ENCODE measurements at places on chromosomes 1 and 21.

- no peak for DNase-seq
Measured at GRCh38 chr1:168224991-168225390, 813 bp upstream of the SFT2D2 start.

DNA sequence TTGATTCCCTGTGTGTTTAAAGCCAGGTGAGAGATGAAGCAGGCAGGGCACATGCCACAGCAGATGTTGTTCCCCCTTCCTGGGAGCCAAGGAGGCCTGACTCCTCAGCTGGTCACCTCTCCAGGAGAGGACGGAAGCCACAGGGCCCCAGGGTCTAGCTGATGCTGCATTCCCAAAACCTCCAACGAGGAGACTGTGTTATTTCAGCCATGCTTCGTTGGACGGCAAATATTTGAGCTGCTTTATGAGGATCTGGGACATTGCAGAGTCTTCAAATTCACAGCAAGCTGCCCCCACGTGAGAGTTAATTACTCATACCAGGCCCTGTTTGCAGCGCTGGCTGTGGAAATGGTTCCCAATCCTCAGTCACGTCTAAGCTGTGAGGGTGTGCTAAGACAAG is 85.3 kb downstream of the CDC7 start:
- no peak for DNase-seq

DNA sequence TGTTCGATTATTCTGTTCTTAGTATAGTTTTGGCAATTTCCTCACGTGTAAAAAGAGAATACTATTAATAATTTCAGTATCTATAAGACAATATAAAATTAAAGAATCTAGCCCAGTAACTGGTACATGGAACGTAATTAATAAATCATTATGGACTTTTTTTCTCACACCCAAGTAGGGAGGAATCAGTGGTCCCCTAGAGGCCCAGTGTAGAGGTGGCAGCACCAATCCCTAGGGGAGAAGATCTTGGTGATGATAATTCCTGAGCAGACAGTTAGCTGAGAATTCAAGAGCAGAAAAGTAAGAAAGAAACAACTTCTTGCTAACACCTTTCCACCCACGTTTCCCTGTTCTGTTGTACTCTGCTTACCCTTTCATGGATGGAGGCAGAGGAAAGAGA is 19.7 kb upstream of the SELE start:
- no peak for DNase-seq

- no peak for DNase-seq
Measured at GRCh38 chr1:64041371-64042131, 161.9 kb upstream of the UBE2U start.

DNA sequence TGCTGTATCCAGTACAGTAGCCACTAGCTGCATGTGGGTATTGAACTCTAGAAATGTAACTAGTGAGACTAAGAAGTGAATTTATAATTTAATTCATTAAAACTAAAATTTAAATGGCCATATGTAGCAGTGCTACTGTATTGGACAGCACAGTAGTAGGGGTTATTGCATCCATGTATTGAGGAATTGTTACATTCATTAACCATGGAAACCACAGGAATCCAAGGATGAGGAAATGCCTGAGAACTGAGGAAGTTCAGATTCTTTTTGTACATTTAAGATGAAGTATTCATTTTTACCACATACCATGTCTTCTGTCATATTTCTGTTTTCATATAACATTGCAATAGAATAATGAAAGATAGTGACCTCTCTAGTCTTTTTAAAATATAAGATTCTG is 2.6 kb downstream of the MTF2 start:
- DNase-seq: no peak
